Muscle of arm (tissue), 14 donors: ENCODE measurements at places on chromosomes 4 and X.

DNA sequence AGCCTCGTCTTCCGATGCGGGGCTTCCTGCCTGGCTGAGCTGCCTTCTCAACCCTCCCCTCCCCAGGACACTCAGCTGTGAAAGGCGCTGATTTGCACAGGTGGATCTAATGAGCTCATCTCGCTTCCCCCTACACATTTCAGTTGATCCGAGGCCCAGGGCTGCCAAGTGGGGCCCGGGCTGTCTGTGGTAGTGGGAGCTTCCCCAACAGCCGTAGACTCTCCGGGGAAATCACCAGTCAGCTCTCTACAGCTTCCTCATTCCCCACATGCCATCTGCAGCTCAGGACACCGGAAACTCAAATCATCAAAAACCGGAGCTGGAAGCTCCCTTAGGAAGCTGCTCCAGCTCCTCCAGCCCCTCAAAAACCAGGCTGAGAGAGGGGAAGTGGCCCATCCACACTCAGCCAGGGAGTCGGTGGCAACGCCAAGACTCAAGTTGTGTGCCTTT is 56.2 kb downstream of the SMIM20 start:
- no peak for DNase-seq

DNA sequence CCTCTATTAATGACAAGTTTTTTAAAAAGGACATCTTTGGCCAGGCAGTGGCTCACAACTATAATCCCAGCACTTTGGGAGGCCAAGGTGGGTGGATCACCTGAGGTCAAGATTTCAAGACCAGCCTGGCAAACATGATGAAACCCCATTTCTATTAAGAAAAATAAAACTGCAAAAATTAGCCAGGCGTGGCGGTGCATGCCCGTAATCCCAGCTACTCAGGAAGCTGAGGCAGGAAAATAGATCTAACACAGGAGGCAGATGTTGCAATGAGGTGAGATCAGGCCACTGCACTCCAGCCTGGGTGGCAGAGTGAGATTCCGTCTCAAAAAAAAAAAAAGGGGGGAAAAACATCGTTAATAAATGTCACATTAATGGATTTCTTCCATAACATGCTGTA is 1805.4 kb downstream of the C4orf33 start:
- DNase-seq = no peak

GRCh38 chrX:15749642-15750610 is 11.9 kb downstream of the CA5B start:
- DNase-seq = no peak

DNA sequence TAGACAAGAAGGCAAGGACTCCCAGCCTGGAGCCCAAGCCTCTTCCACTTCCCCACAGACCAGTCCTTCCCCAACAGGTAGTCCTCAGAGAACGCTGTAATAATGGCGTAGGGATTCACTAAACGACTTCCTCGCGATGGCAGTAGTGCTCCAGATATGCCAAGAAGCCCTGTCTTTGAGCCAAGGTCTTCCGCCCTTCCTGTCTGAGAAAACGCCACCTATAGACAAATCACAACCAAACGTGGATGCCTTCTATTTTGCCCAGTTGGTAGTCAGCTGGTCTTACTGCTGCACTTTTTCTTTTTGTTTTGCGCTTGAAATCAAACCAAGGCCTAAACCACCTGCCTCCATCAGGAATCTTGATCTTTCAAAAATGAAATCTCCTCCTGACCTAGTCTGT is 203.3 kb downstream of the OR13H1 start:
- peak; percentile 88 for DNase-seq

- DNase-seq = no peak
Measured at GRCh38 chr4:186829740-186830449, 106.2 kb upstream of the FAT1 start.

- no peak for DNase-seq
Measured at GRCh38 chr4:145531223-145531622, 49.6 kb downstream of the SMAD1 start.
